ENCODE measurements at places on chromosomes 6 and 20.

GRCh38 chr20:51428401-51429143 is 113.9 kb downstream of the NFATC2 start:
- no peak for DNase-seq

DNA sequence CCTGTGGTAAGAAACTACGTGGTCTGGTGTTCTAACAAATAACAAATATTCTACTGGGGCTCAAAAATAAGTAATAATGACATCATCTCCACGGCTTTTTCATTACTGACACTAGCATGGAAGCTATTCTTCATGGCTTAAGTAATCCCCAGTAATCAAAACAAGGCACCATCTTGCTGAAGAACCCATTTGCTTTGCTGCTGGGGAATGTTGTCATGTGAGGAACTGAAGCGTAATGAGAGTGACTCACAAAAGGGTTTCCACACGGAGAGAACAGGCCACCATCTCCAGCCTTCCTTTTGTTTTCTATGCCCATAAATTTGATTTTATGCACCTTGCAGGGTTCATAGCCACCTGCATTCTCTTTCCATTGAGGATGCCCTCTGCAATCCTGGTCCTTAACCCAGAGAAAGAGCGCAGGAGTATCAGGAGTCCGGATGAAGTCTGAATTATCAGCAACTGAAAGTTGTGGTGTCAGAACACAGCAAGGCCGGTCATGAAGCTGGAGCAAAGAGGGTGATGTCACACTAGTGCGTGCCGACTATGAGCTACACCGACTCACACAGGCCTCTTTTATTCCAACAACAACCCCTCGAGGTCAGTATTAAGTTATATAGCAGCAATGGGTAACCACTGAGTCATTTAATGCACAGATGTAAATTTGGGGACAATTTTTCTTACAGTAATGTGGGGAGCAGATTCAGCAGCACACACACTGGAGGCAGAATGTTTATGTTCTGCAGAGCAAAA is 173.7 kb upstream of the SSTR4 start:
- no peak for DNase-seq

DNA sequence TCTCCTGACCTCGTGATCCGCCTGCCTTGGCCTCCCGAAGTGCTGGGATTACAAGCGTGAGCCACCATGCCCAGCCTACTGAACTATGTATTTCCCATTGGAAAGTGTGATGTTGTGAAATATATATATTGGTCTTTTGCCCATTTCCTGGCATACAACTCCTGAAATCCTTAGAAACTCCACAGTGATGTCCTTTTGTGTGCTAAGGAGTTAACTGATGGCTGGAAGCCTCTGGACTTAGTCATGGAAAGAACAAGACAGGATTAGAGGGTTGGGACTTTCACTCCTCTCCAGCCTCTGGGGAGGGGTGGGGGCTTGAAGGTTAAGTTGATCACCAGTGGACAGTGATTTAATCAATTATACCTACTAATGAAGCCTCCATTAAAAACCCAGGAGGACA is 7.1 kb downstream of the PANK2 start:
- DNase-seq: no peak

GRCh38 chr6:15132854-15133670 is 112.8 kb upstream of the JARID2 start:
- DNase-seq: no peak

DNA sequence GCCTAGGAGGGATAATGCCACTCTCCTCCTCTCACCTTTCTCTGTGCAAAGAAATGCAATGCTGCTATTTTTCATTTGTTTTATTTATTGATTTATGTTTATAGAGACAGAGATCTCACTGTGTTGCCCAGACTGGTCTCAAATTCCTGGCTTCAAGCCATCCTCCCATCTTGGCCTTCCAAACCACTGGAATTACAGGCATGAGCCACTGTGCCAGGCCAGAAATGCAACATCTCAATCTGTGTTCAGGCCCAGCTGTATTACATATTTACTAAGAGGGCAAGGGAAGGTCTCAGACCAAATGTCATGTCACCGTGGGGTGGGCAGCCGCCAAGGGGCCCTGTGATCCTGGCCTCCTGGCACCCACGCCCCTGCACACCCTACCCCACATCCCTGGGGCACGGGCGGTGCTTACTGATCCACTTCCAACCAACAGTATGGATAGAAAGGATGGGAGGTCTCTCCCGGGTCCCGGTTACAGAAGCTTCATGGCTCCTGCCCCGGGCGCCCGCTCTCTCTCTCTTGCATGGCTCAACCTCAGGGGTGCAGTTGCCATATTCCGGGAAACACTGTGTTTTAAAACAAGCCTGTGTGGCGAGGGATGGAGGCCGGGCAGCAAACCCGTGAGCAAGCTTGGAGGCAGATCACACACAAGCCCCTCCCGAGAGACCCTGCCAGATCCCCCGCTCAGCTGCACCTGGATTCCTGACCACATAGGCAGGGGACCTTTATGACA is 111.8 kb downstream of the AGPAT4 start:
- no peak for DNase-seq

DNA sequence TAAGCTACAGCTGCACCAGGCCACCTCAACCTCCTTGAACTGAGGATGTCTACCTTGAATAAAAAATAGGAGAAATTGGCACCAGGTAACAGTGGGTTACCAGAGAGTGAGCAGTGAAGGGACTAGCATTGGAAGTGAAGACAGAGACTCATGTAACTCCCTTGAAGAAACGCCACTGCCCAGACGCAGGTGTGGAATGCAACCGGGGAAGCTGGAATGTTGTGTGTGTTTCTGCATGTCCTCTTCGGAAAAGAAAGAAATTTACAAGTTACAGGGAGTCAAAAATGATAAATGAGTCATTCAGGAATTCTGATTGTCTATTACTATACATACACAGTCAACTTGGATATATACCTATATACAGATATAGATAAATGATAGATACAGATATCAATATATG is 514.7 kb upstream of the AGPAT4 start:
- DNase-seq: no peak

- no peak for DNase-seq
These were observed 344.3 kb downstream of the PREX1 start for GRCh38 chr20:48483334-48484066.

DNA sequence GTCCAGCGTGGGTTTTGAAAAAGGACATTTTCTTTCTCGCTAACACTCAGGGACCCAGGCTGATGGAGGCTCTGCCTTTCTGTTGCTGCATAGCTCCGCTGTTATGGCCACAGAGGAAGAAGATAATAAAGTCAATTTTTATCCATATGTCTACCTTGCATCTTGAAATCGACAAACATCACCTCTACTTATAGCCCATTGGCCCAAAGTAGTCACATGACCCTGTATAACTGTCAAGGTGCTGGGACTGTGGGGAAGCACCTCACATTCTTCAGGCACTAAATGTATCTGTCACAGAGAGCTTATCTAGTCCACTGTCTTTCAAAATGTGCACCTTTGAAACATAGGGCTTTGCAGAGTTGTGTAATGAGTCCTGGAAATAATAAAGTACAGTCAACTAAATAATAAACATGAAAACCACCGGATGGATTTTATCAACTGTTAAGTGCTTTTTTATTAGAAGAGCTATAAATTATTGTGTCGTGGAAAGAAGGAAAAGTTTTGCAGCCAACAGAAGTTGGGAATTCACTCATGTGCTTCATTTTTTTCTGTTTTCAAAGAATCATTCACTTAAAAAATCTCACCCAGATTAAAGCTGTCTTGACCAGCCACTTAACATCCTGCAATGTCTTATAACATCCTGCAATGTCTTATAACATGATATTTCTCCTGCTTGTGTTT is 47.7 kb upstream of the RCAN2 start:
- DNase-seq: no peak

DNA sequence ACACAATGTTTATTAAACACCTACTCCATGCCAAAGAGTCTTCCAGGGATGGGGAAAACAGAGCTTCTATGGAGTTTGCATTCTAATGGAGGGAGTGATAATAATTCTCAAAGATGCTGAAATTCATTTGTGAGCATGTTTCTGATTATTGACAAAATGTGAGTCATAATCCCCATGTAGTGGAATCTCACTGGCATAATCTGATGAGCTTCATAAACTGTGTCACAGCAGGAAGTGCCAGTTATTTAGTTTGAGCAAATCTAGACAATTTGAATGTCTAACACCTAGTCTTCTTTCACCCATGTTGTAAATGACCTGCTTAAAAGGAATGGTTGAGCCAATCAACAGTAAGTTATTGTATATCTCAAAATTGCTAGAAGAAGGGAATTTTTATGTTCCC is 95.1 kb downstream of the KCNQ5 start:
- no peak for DNase-seq

GRCh38 chr20:57620274-57620990 is at the start of gene ZBP1:
TSS of gene ZBP1 (minus strand) at chr20:57620426. CDS start at chr20:57620295, 131 bp downstream.
- no peak for DNase-seq

DNA sequence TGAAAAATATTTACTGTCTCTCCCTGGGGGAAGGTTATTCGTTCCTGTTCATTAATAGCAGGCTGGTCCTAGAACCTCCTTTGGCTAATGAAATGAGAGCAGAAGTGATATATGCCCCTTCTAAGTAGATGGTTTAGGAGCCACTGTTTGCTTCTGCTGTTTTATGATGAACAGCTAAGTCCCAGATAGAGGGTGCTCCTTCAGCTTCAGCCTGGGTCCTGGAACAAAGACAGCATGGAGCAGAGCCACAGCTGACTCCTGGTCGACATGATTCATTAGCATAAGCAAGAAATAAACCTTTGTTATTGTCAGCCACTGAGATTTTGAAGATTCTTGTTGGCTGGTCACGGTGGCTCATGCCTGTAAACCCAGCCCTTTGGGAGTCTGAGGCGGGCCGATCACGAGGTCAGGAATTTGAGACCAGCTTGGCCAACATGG is 47.8 kb upstream of the ARMC2 start:
- no peak for DNase-seq

- DNase-seq: no peak
These were observed 104.8 kb upstream of the ZNF217 start for GRCh38 chr20:53698371-53698978.
